Skin of body (tissue), 3 donors: ENCODE measurements at places on chromosomes 4 and X. TPM values are rescaled to one million over a fixed set of nuclear protein-coding genes. Genes with fewer than 3 reads are reported as not detected.

Gene VGLL1
- total RNA-seq: 1.1 TPM

Gene ETDA
- not detected for total RNA-seq

Gene FDCSP
- total RNA-seq: not detected

Gene EXOC1L
- total RNA-seq: not detected

Gene CXCL11
- 0.49 TPM for total RNA-seq

Gene STAP1
- total RNA-seq: 0.30 TPM

Gene GNRHR
- not detected for total RNA-seq

Gene GPR50
- total RNA-seq: not detected

Gene CXorf49
- total RNA-seq: not detected

Gene PPEF2
- total RNA-seq: 0.10 TPM

Gene MUC7
- total RNA-seq: not detected

Gene RIPPLY1
- total RNA-seq: not detected

Gene SLC49A3
- 3.2 TPM for total RNA-seq

Gene SSX1
- total RNA-seq: not detected

Gene LRP2BP
- total RNA-seq: 1.9 TPM

Gene SYNPO2
- 26.7 TPM for total RNA-seq

Gene CLIC2
- total RNA-seq: 11.0 TPM

DNA sequence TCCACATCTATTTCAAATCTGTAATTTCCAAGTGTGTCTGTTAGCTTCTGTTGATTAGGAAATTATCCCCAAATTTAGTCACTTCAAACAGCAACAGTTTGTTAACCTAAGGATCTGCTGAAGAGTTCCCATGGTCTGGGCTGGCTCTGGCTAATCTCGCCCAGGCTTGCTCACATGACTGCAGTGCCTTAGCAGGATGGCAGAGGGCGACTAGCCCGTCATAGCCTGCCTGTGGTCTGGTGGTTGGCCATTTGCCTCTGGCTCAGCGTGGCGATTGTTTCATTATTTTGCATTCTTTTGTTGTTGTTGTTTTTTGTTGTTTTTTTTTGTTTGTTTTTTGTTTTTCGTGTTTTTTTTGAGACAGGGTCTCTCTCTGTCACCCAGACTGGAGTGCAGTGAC, 264.0 kb downstream of the TRIML1 start:
- DNase-seq: no peak

- no peak for DNase-seq
Observed at GRCh38 chrX:56764153-56764974, 35.3 kb downstream of the NBDY start.

GRCh38 chrX:47172971-47173792, 20.4 kb upstream of the UBA1 start:
- DNase-seq: no peak

DNA sequence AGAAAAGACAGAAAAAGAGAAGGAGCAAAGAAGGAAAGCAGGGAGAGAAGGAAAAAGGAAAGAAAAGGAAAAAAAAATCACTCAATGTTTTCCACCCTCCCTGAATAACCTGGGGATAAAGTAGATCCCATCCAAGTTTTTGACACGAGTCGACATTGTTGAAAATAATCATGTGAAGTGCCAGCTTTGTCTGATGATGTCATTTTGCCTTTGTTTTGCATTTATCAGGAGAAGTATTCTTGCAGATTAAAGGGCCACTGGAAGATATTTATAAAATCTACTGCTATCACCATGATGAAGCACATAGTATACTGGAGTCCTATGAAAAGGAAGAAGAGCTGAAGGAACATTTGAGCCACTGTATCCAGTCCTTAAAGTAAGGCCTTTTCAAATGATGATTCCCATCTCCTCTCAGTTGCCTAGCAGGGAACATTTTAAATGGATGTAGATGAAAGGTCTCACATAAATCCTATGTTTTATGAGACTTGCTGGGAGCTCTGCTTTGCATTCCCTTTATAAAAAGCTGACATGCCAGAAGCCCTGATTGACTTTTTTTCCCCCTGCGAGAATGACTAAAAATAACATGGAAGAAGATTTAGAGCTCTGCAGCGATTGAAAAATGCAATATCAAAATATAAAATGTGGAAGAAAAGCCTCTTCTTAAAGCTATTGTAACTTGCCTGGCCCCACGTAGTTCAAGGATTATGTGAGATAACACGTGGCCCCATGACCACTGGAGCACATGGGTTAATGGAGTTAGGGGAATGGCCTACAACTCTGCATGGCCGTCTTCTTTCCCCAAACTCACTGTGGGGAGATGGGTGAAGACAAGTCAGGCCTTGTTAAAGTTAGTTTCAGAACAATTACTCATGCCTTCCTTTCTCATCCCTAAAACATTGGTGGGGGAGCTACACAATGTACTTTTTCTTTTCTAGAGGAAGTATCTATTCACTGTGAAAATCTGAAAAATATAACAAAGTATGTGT, 77.5 kb downstream of the INTS12 start:
- no peak for DNase-seq

GRCh38 chr4:79907001-79907400, 166.0 kb downstream of the ANTXR2 start:
- no peak for DNase-seq

- peak; percentile 52 for DNase-seq
Observed at GRCh38 chr4:174561560-174561959, 39.3 kb upstream of the HPGD start.

DNA sequence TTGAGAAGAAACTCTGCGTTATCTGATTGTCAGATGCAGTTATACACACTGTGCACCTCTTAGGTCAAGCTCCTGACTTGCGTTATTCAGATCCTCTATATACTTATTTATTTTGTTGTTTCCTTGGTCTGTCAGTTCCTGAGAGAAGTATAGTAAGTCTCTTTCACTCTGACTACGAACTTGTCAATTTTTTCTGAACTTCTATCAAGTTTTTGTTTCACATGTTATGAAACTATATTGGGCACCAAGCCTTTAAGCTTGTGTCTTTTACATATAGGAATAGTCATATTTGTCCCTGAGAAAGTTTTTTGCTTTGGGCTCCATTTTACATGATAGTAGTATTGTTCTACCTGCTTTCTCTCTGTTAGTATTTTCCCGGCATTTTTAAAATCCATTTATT, 31.7 kb downstream of the ZNF275 start:
- DNase-seq: no peak

GRCh38 chr4:102736636-102737549, 23.9 kb downstream of the MANBA start:
- DNase-seq: no peak

DNA sequence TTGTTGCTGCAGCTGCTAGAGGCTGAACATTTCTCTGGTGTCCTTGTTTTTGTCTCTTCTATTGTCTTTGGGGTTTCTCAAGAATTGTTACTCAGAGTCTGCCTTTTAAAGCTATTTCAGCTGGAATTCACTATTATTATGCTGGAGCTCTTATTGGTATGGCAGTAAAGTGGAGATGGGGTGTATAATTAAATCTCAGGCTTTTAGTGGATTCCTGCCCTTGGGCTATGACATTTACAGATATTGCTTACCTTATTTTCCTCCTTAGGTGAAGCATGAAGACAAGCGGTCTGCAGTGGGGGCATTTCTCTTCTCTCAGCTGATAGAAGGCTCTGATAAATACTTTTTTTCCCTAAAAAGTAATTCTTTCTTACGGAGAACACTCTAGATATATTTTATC, 1656.6 kb upstream of the IGFBP7 start:
- DNase-seq: no peak

DNA sequence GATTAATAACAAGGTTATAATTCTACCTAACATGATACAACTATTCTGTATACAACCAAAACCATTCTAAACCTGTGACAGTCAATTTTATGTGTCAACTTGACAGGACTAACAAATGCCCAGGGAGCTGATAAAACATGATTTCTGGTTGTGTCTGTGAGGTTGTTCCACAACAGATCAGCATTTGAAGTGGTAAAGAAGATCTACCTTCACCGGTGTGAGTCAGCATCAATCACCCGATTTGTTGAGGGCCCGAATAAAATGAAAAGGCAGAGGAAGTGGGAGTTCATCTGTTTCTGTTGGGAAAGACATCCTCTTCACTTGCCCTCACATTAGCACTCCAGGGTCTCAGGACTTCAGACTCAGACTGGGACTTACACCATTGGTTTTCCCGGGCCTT, 187.9 kb downstream of the MAB21L2 start:
- DNase-seq: no peak

DNA sequence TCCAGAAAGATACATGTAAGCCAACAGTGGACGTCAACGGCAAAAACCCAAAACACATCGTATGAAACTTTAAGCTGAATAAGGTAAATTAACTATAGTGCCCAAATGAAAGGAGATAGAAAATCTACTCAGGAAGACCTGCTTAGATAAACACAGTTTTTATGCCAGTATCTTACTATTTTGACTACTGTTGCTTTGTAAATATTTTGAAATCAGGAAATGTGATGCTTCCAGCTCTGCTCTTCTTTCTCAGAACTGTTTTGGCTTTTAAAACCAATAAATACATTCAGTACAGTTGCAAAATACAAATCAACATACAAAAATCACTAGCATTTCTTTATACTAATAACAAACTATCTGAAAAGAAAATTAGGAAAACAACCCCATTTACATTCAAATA, 83.8 kb downstream of the SMARCA5 start:
- no peak for DNase-seq

GRCh38 chrX:20244931-20245330, 21.8 kb downstream of the RPS6KA3 start:
- peak; percentile 10 for DNase-seq

DNA sequence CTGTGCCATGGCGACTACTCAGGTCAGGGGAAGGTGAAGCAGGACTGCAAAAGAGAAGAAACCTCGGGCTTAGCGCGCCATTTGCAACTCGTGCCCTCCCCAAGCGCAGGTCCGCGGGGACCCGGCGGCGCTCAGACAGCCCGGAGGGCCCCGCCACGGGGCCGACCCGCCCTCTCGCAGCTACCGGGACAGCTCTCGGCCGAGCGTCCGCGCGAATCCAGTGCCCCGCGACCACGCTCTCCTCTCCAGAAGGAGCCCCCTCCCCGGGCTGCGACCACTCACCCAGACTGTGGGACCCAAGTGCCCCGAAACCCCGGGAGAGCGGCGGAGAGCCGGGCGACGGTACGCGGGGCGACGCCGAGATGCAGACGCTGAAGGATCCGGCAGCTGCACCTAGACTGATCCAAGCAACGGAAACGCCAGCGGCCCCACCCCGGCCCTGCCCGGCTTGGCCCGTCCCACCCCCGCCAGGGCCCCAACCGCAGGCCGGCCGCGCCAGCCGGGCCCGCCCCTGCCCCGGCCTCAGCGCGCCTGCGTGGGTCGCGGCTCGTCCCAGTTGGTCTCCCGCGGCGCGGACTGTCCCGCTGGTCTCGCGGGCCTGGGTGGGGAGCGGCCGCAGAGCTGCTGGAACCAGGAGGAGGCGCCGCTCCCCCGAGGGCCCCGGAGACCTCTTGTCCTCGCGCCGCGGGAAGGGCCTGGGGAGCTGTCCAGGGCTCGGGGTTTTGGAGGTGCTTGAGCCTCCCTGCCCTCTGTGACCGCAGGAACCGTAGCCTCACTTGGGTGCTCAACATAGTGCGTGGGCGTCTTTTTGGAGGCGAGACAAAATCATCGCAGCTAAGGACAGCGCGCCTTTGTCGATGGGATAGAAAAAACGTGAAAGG, at the start of gene ANXA5:
TSS of gene ANXA5 (minus strand) at position 400 of the 881 bp plus-strand sequence. CDS start at position 9, 391 bp downstream.
- peak; percentile 74 for DNase-seq

DNA sequence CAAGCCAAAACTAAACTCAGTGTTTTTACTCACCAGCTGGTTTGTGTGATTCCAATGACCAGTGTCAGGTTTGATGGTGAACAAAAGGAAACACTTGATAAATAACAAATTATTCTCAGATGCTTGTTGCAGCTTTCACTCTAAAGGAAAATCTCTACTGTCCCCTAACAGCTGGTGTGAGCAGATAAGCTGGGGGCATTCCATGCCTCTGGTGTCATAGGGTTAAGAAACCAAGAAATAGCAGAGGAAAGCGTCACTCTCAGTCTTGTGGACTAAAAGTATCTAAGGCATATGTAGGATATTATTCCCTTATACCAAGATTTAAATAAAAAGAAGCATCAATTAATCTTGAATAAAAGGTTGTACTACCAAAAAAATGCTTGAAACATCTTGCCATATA, 24.3 kb downstream of the TRPC5 start:
- no peak for DNase-seq

GRCh38 chr4:151407466-151408379, 1.3 kb upstream of the FHIP1A start:
- DNase-seq: peak; percentile 1

DNA sequence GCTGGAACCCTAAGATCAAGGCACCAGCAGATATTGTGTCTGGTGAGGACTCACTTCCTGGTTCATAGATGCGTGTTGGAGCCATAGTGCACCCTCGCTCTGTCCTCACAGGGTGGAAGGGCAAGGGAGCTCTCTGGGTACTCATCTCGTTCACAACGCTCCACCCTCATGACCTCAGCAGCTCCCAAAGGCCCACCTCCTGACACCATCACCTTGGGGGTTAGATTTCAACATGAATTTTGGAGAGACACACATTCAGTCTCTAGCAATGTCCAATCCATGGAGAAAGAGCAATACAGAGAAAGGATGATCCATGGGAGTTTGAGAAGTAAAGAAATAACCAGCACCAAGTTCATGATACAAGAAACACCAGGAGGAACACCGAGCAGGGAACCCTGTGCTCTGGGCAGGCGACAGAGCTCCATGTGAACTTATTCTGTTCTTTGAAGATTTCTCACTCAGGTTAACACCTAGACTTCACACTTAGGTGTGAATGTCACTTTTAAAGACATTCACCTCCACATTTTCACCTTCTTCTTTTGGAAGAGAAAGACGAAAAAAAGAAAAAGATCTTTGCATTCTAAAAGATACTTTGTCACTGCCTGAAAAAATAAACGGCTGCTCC, 171.8 kb upstream of the FAM9B start:
- no peak for DNase-seq

DNA sequence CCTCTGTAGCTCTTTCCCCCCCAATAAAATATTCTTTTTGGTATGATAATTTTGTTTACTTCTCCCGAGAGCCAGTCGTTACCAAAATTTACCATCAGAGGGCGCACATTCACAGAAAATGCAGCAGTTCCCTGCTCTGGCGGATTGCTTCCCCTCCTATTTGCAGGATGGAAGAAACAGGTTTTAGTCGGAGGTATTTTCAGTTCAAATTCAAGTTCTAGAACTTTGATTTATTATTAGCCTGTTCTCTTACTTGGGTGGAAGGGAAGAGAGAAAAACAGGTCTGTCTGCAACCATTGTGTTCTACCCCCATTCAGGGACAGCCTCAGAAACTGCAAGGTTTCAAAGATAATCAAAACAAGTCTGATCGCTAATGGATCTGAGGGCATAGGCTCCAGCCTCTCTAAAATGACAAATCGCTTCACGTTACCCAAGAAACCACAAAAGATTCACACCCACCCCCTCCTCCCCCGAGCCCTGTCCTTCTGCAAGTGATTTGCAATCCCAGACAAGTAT, 263.8 kb upstream of the RPS6KA3 start:
- peak; percentile 17 for DNase-seq
